Stimulated activated CD8-positive, alpha-beta memory T cell treated with anti-CD3 and anti-CD28 coated beads, Interleukin-7, amount 100 ng/mL, for 24 hours (primary cell): ENCODE measurements at places on chromosomes 11 and 22.

GRCh38 chr11:26573896-26574295, 1.8 kb upstream of the MUC15 start:
- no peak for DNase-seq

DNA sequence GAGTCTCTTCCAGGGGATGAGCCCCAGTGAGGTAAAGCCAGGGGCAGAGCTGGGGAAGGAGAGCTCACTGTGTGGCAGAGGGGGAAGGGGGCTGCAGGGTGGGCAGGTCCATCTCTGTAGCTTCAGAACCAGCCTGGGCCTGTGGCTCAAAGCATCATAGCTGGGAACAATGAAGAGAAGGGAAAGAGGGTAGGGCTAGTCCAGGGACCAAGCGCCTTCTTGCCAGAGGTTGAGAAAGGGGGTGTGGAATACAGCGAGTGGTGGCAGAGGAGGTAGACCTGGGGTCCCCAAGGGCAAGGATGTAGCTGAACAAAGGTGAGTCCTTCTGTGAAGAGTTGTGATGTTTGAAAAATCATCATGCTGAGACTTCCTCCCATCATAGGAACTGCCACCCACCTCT, 1.2 kb upstream of the PLA2G3 start:
- DNase-seq = no peak

DNA sequence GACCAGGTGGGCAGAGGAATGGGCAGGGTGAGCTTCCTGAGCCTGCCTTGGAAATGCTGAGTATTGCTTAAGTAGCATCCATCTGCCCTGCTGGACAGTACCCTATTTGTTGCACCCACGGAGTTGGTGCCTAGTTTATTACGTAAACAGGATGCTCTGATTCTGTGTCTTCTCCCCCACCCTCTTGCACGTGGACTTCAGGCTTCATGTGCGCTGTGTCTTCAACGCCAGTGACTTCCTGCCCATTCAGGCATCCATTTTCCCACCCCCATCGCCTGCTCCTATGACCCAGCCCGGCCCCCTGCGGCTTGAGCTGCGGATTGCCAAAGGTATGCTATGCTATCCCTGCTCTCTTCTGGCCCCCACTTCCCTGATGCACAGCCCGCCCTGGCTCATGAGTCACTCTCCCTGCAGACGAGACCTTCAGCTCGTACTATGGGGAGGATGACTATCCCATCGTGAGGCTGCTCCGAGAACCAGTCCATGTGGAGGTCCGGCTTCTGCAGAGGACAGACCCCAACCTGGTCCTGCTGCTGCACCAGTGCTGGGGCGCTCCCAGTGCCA, 5.7 kb downstream of the ZP1 start:
- DNase-seq = no peak

GRCh38 chr11:132648851-132649250, 883.5 kb downstream of the OPCML start:
- no peak for DNase-seq

DNA sequence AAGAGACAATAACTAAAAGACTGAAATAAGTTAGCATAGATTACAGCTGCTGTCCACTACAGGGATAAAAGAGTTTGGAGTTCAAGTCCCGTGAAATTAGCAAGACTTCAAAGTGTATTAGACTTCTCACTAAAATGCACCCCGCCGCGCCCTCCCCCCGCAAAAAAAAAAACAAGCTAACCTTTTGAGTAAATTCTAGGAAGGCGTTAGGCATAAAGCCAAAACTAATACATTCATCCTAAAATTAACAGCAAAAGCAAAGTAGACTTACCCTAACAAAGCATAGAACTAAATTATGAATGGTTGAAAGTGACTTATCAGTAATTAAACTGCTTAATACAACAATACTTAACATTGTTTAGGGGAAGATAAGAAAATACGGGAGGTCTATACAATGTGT, 581.0 kb upstream of the CHORDC1 start:
- no peak for DNase-seq
